Thymus (tissue), 14 donors: ENCODE measurements at places on chromosomes 5 and 9. TPM values are rescaled to one million over a fixed set of nuclear protein-coding genes. Genes with fewer than 3 reads are reported as not detected.

The DND1 gene
- 5.0 TPM for polyA plus RNA-seq

The GRXCR2 gene
- polyA plus RNA-seq = 0.05 TPM

DNA sequence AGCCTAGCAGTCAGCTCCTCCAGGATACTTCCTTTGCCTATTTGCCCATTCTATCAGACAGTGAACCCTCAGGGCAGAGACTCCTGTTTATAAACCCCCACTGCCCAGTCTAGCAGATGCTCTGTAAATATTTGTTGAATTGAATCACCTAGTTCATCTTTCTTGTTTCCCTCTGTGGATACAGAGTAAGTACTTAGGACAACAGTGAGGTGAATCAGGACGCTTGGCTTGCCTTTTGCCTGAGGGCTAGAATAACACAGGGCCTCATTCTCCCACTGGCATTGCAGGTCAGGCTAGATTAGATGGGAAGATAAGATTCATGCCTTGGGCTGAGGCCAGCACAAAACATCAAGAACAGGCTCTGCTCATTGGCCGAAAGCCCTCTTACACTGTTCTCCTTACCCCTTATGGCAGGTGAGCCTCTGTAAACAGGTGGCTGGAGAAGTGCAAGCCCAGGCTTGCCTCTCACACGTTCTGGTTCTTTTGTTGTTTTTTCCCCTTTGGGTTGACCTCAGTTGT lies 22.2 kb downstream of the TNFSF8 start:
- no peak for DNase-seq

The DDX4 gene
- polyA plus RNA-seq = 0.57 TPM

DNA sequence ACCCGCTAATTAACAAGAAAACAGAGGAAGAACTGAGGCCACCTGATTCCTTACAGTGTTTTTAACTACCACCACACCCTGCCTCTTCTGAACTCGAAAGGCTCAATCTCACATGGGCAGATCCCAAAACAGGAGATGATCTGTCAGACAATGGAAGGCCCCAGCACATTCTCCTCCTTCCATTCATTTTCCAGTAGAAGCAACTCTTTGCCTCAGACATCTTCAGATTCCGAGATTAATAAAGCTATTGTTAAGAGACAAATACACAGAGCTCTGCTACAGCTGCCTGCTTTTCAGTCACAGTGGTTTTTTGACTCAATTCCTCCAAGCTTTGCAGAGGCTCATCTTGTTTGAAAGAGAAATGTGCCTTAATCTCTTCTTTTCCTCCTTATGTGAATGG lies 127.2 kb upstream of the ADAMTSL1 start:
- no peak for DNase-seq
